ENCODE measurements at places on chromosomes 16 and 17. TPM values are rescaled to one million over a fixed set of nuclear protein-coding genes. Genes with fewer than 3 reads are reported as not detected.

Gene SLC5A10
- not detected for total RNA-seq

DNA sequence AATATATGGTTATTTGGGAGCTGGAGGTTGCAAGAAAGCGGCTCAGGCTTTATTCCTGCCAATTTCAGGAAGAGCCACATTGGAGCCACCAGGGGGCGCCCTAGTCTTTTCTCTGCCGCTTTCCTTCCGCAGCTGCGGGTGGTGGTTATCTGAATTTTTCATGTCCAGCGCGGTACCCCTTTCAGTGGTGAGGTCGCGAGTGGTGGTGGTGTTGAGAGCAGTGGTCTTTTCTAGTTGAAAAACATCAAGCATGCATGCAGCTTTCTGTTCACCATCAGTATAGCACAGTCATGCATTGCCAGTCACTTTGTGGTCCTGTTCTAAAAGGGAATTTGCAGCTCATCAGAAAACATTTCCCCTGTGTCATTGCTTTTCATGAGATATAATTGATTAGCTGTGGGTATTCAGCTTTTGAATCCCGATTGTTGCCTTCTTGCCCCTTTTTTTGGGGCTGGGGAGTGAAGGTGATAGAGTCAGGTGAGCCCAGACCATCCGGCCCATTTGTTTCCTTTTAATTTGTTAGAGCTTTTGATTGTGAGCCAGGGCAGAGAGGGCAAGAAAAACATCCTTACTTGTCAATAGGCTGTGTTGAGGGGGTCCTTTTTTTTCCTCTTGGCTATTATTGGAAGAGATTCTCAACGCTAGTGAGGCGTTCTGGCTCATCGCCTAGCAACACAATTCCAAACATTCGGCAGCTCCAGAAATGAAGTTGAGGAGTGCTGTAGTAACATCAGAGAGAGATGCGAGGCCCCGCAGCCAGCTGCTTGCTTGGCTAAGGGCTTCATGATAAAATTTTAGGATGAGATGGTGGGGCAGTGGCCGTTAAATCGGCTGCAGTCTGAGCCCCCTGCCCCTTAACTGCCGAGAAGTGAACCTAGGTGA lies 119.0 kb downstream of the SNX29 start:
- peak; percentile 61 for DNase-seq

DNA sequence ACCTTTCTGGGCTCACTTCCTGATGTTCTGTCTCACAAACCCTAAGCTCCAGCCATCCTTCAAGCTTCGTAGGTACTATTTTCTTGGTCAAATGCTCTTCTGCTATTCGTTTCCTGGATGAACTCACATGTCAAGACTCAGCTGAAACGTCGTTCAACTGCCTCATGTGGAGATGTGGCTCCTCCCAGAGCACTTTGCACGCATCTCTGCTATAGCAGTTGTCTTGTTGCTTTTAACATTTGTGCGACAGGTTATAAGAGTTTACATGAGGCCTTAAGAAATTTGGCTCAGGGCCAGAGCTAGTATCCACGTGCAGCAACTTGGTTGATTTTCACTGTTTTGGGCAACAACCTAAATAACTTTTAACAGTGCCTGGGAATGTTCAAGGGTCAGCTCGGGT lies 2.8 kb upstream of the KRT40 start:
- DNase-seq = no peak

DNA sequence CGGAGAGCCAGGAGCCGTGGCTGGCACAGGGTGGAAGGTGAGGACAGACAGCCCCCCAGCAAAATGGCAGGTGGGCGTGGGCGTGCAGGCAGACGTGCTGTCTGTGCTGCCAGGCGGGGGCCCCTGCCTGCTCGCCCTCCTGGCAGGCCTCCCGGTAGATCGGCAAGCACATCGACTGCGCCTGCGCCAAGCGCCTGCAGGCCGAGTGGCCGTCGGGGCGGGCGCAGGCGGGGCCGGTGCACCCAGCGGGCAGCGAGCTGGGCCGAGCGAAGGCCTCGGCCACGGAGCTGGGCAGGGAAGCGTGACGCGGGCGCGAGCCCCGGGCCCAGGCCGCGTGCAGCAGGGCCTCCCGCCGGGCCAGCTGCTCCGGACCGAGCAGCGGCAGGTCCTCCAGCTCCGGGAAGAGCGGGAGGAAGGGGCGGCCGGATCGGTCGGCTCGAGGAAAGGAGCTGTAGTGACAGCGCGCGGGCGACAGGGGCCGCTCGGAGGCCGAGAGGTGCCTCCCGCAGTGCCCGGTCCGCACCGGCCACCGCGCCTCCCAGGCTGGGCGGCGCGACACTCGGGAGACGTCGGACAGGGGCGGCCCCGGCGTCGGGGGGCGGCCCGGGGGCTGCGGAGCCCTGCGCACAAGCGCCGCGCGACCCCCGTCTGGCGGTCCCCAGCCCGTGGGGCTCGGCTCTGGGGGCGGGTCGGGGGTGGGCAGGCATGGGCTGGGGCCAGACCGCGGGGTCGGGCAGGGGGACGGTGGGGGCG lies 16.9 kb downstream of the GRIN2C start:
- peak; percentile 52 for DNase-seq

DNA sequence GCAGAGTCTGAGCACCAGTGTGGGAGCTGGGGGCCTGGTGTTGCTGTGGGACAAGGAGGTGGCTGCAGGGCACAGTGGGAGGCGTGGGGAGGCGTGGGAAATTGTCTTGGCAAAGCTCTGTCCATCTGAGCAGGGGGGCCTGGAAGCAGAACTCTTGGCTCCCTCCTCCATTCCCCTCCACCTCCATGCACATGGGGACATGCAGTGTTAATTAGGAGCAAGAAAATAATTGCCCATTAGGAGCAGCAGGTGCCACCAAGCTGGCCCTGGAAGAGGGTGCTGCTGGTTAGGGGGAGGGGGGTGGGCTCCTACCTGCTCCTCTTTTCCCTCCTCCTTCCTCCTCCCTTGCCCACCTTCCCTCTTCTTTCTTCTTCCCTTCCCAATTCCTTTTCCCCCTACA lies 4.5 kb downstream of the TTYH2 start:
- DNase-seq = no peak

- peak; percentile 46 for DNase-seq
These were observed 36.0 kb downstream of the CHD9 start for GRCh38 chr16:53090591-53091411.

All from HepG2 (cell line).